ENCODE measurements at places on chromosomes 3 and 15.

DNA sequence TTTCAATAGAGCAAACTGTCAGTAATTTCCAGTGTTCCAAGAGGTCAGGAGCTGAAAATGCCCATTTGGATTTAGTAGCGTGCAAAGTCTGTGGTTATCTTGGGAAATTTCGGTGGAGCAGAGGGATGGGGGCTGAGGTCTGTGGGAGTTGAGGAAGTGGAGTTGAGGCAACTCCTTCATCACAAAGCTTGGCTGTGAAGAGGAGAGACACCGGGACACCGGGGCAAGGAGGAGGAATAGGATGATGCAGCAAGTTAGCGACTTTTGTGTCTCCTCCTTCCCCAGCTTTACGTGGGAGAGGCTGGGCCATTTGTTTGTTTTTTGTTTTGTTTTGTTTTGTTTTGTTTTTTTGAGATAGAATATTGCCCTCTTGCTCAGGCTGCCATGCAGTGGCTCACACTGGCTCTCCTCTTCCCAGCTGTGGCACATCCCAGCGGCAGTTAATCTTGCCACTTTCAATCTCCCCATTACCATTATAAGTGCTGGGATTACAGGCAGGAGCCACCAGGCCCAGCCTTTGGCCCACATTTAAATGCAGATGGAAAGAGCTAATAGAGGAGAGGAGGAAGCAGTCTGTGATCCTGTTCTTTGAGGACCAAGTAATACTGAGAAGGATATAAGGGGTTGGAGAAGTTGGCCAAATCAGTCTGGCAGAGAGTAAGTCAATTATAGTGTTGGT lies 47.1 kb downstream of the CRTC3 start:
- no peak for DNase-seq

DNA sequence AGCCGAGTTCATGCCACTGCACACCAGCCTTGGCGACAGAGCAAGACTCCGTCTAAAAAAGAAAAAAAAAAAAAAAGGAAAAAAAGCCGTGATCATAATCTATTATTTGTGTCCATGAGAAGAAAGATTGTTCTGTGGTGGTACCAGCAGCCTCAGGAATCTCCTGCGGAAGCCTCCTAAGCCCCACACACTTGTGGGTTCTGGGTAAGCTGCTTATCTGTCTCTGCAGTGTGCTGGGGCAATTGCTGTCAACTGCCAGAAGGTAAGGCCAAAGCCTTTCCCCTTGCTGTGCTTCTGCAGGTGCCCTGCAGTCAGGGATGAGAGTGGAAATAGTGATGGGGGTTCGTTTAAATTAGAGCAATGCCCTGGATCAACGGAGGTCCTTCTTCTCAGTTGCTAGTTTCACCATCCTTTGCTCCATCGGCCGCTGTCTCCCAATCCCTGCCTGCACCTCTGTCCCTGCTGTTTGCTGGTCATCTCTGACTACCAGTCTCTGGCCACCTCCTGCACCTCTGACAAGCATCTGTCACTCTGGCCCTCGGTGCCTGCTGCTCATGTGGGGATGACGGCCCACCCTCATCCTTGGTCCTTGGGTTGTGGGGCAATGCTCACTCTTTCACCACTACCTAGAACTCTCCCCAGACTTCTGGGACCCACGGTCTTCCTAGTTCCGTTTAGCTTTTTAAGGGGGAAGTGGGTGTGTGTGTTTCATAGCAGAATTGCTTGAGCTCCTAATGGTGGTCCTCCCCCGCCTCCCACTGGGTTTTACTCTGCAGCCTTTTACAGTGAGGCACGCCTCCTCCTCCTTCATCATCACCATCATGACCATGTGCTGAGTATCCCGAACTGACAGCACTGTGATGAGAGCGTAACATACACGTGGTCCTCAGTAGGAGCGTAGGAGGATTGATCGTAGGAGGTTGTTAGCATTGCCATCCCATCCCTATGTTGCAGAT lies 25.5 kb downstream of the CHRD start:
- no peak for DNase-seq

DNA sequence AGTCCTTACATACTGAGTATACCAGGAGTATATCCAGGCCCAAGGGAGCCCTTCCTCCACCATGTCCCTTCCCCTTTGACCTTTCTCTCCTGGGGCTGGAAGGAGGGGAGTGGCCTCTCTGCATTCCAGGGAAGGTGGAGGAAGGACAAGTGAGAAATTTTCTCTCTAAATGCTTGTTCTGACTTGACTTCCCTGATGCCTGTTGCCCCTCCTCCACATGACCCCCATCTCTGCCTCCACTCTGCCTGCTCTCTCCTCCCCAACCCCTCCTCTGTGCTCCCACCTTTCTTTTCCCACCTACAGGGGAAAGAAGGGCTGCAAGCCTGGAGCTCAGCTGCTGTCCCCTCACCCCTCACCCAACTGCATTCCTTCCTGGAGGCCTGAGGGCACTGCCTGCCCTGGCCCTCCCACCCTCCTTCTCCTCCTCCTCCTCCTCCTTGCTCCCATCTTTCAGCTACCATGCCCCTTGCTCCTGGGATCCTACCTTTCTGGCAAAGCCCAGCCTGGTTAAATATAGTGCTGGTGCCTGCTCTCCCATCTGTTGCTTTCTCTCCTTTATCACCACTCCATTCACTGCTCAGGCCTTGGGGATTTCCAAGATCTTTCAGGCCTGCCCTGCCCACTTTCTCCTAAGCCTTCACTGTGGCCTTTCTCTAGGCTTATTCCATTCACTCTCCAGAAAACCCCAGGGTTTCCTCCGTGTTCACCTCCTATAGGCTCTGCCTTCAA lies 8.5 kb upstream of the DAG1 start:
- DNase-seq = no peak

- DNase-seq = peak; percentile 43
Observed at GRCh38 chr15:64634576-64635498, 140.6 kb downstream of the RBPMS2 start.

- DNase-seq = no peak
Observed at GRCh38 chr15:101464999-101465669, 24.4 kb downstream of the PCSK6 start.

DNA sequence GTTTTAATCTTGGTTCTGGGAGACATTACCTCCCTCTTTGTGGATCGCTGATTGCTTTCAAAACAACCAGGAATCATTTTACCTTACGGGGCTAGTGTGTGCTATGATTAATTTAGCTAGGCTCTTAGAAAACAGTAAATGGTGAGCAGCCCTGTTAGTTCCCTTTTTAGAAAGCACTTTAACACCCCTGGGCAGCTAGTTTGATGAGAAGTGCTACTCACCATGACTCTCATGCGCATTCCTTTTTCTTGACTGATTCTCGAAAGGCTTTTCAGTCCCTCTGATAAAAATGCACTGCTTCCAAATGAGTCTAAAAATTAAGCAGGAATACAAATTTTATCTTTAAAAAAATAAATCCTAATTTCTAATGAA lies 75.3 kb upstream of the LEKR1 start:
- DNase-seq = no peak

GRCh38 chr15:58669108-58669507 lies 80.4 kb downstream of the ADAM10 start:
- DNase-seq = no peak

Measured in NCI-H1436 (cell line).